ENCODE measurements at places on chromosomes 7 and 10.

DNA sequence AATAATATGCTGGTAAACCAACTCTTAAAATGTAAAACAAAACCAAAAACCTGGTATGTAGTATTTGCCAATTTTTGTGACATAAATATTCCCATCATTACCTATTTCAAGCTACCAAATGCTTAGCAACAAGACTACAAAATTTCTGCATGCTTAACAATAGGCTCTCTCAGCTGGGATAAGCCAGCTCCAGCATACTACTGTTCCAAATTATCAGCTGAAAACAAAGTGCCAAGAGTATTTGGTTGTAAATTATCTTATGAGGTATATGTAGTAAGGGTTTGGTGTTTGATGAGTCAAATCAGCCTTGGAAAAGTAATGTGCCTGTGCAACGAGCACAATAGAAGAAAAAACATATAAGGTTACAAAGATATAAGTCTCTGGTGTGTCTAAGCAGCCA lies 263.2 kb downstream of the HGF start:
- no peak for DNase-seq

- DNase-seq = no peak
Observed at GRCh38 chr7:131767591-131767990, 211.2 kb upstream of the PODXL start.

- no peak for DNase-seq
Observed at GRCh38 chr10:69899727-69900595, 98.3 kb downstream of the COL13A1 start.

GRCh38 chr10:27723436-27723835 lies 22.2 kb downstream of the MKX start:
- no peak for DNase-seq

GRCh38 chr10:77545585-77545984 lies 92.0 kb downstream of the KCNMA1 start:
- no peak for DNase-seq

DNA sequence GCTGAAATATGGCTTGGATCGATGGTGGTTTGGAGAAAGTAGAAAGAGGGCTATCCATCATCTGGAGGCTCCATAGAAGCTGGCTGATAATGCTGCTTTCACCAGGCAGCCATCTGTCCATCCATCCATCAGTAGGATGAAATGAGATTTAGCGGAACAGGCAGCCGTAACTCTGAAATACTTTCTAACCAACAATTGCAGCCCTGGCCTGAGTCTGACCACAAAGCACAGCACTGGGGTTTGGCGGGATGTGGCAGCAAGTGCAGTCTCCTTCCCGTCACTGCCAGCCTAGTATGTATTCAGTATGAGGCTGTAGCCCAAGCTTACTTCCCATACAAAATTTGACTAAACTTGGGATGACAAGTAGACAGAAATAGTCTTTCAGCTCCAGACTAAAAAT lies 38.0 kb downstream of the R3HCC1L start:
- DNase-seq = no peak
